ENCODE measurements at places on chromosomes 12 and 14.

- no peak for DNase-seq
Observed at GRCh38 chr12:65649126-65649525, 175.2 kb upstream of the HMGA2 start.

GRCh38 chr12:124569375-124570148 is 2.1 kb upstream of the NCOR2 start:
- DNase-seq = no peak

- no peak for DNase-seq
Observed at GRCh38 chr12:114685320-114685781, 1.4 kb upstream of the TBX3 start.

DNA sequence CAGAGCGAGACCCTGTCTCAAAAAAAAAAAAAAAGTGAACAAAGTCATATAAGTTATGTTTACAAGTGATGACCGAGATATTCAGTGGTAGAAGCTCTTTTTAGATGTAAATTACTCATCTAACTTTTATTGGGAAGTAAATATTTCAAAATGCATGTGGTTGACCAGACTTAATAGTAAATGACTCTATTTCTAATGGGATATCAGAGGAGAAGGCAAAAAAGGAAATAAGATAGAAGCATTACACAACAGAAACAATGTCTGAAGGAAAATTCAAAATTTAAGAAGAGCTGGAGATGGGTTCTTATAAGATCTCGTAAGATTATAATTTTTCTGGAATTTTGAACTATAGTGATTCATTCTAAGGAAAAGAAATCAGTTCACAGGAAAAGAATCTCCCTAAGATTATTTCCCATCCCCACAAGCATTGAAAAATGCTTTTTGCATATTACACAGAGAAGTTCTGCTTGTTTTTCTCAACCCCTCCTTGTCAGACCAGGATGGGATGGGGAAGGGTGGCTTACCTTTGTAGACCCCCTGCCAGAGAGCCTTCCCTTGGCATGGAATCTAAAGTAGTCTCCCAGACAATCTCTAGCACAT is 63.1 kb upstream of the STK38L start:
- DNase-seq = no peak

- no peak for DNase-seq
Observed at GRCh38 chr12:71589478-71589881, 74.2 kb downstream of the ZFC3H1 start.

DNA sequence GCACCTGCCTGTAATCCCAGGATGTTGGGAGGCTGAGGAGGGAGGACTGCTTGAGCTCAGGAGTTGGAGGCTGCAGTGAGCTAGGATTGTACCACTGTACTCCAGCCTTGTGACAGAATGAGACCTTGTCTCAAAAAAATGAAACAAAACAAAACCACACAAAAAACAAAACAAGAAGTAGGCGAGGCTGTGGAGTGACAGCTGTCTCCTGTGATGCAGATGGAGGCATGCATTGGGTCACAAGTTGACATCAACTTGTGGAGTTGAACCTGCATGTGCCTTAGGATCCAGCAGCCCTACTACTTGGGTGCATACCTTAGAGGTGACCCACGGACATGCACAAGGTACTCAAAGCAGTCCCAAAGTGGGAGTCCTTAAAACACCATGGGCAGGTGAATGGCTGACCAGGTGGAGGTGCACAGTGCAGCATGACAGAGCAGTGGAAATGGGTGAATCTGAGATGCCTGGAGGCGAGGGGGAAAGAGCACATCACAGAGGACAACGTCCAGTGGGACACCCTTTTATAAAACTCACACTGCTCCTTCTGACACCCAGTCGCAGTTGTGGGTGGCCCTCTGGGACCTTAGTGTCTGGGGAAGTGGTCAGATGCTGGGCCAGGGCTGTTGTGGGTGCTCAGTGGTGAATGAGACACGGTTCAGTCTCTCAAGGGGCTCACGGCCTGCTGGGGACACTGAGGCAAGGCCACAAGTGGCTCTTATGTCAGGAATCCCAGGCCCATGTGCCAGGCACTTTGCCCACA is 12.7 kb downstream of the PLBD2 start:
- no peak for DNase-seq

GRCh38 chr12:18643681-18644080 is 94.1 kb downstream of the PLCZ1 start:
- no peak for DNase-seq

DNA sequence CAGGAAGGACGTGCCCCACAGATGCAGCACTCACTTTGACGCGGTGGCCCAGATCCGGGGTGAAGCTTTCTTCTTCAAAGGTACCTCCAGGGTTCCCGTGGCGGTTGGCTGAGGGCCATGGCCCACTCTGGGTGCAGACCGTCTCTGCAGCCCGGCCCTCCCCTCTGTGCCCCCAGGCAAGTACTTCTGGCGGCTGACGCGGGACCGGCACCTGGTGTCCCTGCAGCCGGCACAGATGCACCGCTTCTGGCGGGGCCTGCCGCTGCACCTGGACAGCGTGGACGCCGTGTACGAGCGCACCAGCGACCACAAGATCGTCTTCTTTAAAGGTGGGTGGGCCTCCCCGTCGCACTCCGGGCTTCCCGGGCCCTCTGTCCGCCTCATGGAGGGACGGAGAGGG is 16.9 kb downstream of the MMP17 start:
- no peak for DNase-seq

GRCh38 chr14:92659765-92660561 is 88.5 kb downstream of the LGMN start:
- DNase-seq = no peak

- no peak for DNase-seq
Observed at GRCh38 chr14:84554136-84554535, 975.8 kb upstream of the FLRT2 start.

DNA sequence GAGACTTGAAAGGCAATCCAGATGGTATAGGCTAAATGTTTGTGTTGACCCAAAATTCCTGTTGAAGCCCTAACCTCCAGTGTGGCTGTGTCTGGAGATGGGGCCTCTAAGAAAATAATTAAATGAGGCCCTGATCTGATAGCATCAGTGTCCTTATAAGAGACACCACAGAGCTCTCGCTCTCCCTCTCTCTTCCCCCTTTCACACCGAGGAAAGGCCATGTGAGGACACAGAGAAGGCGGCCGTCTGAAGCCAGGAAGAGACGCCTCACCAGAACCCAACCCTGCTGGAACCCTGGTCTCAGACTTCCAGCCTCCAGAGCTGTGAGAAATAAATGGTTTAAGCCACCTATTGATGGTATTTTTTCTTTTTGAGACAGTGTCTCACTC is 87.5 kb downstream of the SCARB1 start:
- DNase-seq = no peak

DNA sequence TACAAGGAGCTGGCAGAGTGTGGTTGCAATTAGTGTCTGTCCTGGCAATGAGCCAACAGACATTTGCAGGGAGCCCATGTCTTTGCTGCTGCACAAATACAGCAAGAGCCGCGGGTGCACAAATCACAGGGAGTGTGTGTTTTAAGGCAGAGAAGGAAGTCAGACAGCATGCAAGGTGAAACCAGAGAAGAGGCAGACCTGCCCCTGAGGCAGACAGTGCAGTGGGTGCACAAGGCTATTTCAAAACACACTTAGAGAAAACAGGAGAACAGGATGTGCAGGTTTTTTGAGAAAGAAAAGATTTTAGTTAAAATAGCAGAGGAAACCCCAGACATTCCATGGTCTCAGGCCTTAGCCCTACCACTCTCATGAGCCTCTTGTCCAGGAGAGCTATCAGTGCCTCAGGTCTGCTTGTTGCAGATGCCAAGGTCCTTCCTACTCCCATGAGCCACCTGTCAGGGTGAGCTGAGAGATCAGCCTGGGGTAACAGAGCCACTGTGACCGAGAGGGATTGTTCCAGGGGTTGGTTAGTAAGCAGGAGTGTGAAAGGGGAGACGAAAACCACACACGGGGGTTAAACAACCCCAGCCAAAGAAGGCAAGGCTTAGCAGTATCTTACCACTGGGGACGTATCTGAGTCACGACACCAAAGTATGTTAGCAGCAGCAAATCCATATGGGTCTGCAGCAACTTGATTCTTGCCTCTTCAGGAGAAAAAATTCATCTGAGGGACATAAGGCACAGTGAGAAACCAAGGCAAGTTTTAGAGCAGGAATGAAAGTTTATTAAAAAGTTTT is 78.1 kb downstream of the C14orf132 start:
- DNase-seq = no peak

- no peak for DNase-seq
Observed at GRCh38 chr14:61037215-61037614, 56.2 kb downstream of the SLC38A6 start.

DNA sequence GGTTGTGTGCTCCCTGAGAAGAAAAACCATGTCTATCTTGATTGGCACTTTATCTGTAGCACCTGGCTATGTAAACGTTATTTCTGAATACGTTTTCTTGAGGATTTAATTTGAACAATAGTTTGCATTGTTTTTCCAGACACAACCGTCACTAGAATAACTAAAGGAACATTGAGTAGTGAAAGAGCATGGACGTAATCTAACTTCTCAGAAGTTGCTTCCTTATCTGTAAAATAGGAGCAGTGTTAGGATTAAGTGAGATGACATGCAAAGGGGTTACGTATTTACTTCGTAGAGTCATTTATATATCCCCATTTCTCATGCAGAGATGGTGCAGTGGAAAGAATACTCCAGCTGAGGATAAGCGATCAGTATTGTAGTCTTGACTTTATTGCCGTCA is 8.1 kb downstream of the AEBP2 start:
- DNase-seq = no peak

DNA sequence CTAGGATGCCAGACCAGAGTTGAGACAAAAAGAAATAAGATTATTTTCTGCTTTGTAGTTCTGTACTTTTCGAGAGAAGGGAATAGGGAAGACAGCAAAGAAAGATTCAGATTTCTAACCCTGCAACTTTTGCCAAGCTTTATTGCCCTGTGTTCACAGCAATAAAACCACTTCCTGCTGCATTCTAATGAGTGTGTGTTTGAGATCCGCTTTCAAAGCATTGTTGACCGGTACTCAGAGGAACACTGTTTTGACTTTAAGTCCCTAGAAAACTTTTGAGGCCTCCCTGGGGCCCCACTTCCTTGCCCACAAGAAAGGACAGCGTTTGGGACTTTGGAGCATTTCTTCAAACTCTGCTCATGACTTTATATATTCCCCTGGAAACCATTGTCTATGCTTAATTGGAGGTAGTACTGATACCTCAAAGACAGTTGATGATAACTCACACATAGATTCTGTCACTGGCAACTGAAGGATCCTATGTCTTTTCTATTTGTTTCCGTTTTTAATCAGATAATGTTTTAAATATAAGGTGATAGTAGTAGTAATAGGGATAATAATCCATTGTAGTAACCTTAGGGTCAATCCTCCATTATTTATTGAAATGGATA is 1.3 kb downstream of the RNASE6 start:
- DNase-seq = no peak

DNA sequence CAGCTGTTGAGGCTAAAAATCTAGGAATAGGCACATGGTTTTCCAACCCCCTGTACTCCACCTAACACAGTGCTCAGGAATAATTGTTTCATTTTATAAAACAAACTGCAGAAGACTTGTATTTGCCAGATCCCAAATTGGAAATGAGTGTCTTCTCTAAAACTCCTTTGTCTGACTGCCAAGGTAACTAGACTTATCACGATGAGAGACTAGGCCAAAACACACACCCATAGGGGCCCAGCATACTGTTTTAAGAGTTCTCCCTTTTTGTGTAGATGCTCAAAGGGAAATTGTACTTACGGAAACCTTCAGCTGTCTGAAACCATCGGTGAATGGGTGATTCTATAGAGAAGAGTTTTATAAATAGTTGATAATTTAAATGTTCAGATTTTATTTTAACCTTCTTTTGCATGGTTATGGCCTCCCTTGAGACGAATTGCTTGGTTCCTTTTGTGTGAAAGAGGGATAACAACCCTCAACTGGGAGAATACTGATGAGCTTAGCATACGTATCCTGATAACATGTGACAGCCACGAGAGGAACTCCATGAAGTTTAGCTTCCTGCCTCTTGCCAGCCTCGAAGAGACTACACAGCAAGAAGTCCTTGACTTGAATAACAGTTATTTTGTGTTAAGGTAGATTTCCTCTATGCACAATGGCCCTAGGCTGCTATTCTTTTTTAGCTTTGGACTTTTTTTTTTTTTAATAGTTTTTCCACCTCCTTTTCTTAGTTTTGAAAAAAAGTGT is 103.3 kb downstream of the PELI2 start:
- no peak for DNase-seq

- no peak for DNase-seq
Observed at GRCh38 chr12:22361785-22362184, 27.3 kb upstream of the ST8SIA1 start.

DNA sequence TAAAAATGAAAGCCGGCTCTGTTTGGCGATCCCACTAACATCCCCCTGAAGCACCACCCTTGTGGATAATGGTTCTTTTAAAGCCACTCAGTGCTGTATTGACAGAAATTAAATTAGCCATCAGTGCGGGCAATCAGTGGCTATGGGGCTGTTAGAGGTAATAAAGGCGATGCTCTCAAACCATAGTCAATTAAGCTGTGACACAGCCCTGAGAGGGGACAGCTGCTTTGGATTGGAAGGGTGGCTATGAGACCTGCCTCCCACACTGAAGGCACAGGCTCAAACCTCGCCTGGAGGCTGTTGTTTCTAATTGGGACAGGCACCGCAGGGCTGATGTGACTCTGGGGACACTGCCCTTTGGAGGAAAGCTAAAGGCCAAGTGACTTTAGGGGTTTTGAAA is 562.2 kb downstream of the VRK1 start:
- no peak for DNase-seq

- DNase-seq = no peak
Observed at GRCh38 chr12:95784286-95784685, 6.3 kb downstream of the NTN4 start.

DNA sequence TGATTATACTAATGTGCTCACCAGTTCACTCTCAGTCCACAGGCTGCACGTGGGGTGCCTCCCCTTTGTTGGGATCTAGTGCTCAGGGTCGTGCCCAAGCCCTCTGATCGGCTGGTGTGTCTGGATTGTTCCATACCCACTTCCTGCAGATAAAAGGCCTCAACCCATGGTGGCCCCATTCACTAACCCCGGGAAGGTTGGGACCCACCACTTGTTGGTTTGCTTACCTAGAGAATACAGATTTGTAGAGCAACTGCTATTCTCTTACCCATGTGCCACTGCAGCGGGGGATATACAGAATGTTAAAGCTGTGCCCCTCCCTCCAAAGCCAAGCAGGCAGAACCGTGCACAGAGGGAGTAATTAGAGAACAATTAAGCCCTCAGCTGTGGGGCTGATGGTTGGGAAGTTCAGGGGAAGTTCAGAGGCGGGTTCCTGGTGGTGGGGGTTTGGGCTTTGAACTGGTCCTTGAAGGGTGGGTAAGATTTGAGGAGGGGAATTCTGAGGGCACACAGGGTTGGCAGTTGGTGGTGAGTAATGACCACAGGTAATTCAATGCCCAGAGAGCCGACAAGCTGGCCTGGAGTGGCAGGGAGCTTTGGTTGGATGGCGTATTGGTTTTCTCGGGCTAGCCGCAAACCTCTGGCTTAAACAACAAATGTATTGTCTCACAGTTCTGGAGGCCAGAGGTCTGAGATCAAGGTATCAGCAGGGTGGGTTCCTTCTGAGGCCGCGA is 68.8 kb downstream of the ADCK1 start:
- DNase-seq = no peak

- DNase-seq = no peak
Observed at GRCh38 chr14:88426271-88426670, 40.8 kb downstream of the SPATA7 start.

Measured in HepG2 (cell line).